Neural progenitor cell (in vitro differentiated cells): ENCODE measurements at places on chromosomes 7 and 10.

DNA sequence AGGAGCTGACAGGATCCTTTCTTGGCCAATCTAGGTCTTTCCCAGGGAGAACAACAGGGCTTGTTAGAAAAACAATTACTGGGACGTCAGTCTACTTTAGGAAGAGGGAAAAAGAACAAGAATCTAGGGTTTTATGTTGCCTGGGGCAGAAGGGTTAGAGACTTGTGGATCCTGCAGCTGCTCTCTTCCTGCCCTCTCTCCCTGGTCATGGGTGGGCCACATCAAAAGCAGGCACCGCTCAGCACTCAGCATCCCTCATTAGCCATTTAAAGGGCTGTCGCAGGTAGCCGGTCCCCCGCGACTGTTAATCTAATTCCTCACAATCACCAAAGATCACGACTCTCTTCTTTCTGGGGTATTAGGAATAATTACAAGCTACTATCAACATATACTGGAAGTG, 631.9 kb downstream of the CALN1 start:
- DNase-seq: peak; percentile 49
- no peak overlapping the region for H3K4me3 ChIP-seq
- no peak overlapping the region for H3K27ac ChIP-seq

GRCh38 chr7:30921540-30922401, 10.1 kb downstream of the AQP1 start:
- no peak for DNase-seq
- H3K36me3 ChIP-seq: no peaks in the 10 kb centered on the region
- H3K4me3 ChIP-seq: no peak overlapping the region
- no peak overlapping the region for H3K27ac ChIP-seq
- peaks cover 11% of the 10 kb centered on the region for H3K4me1 ChIP-seq

GRCh38 chr10:61663466-61663865, 737 bp downstream of the CABCOCO1 start:
- H3K4me1 ChIP-seq: no peaks in the 10 kb centered on the region
- peak overlapping the region; percentile 61 for H3K4me3 ChIP-seq
- no peaks in the 10 kb centered on the region for H3K36me3 ChIP-seq
- H3K27ac ChIP-seq: no peak overlapping the region

GRCh38 chr7:12477620-12478019, 74.0 kb upstream of the VWDE start:
- H3K4me1 ChIP-seq: peaks cover 11% of the 10 kb centered on the region
- no peaks in the 10 kb centered on the region for H3K27me3 ChIP-seq
